Stimulated activated CD4-positive, alpha-beta T cell treated with anti-CD3 and anti-CD28 coated beads, Interleukin-15, amount 100 ng/mL, for 1 hour (primary cell): ENCODE measurements at places on chromosomes 2 and 18.

GRCh38 chr2:130183512-130184373 lies 1.7 kb downstream of the MZT2B start:
- no peak for DNase-seq

DNA sequence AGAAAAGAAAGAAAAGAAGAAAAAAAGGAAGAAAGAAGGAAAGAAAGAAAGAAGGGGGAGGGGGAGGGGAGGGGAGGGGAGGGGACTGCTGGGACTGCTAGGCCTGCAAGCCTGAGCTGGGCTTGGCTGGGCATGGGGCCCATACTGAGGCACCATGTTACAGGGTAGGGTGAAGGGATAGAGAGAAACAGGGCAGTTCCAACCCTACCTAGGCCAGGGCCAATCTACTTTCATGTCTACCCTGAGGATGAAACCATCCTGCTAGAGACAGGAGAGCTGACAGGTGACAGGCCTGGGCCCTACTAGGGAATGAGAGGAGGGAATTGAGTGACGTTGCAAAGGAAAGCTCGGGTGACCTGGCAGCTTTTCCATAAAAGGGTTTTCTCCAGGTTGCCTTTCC lies 41.7 kb downstream of the TEX44 start:
- no peak for DNase-seq

DNA sequence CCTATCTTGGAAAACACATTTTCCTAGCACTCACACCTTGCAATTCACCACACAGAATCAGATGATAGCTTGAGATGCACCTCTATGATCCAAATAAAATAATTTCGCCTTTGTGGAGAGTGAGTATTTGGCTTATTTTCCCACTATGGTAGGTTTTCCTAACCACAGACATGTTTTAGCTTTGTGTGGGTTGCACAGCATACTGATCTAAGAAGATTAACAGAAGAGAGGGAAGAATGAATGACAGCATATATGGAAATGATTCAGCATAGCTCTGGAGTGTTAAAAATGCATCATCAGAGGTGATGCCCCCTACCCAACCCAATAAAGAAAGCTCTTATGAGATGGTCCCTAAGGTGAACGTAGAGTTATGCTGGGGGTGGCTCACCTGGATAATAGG lies 72.5 kb downstream of the GCA start:
- no peak for DNase-seq

DNA sequence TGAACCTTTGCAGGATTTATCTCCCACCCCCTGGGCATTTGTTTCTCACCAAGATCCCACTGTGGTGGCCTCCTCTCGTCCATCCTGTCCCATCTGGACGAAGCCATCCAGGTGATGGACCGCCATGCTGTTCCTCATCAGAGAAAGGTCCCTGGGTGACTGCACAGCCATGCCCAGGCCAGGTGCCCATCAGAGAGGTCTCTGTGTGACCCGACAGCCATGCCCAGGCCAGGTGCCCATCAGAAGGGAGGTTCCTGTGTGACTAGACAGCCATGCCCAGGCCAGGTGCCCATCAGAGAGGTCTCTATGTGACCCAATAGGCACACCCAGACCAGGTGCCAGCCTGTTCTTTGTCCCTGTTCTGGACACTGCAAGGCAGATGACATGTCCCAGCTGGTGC lies 360.9 kb upstream of the SALL3 start:
- no peak for DNase-seq

- DNase-seq = no peak
Observed at GRCh38 chr2:109333414-109334210, 204.6 kb downstream of the SH3RF3 start.

GRCh38 chr2:239171643-239172042 lies 229.2 kb downstream of the HDAC4 start:
- no peak for DNase-seq

DNA sequence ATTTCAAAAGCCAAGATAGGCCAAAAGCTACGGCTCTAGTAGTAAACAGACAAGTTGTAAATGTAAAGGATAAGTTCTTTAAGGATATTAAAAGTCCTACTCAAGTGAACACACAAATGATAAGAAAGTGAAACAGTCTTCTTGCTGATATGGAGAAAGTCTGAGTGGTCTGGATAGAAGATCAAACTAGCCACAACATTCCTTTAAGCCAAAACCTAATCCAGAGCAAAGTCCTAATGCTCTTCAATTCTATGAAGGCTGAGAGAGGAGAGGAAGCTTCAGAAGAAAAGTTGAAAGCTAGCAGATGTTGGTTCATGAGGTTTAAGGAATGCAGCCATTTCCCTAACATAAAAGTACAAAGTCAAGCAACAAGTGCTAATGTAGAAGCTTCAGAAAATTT lies 111.7 kb upstream of the ZEB2 start:
- DNase-seq = no peak
